ENCODE measurements at places on chromosomes 16 and 17.

- no peak for DNase-seq
Measured at GRCh38 chr16:81841722-81842121, 62.6 kb downstream of the PLCG2 start.

DNA sequence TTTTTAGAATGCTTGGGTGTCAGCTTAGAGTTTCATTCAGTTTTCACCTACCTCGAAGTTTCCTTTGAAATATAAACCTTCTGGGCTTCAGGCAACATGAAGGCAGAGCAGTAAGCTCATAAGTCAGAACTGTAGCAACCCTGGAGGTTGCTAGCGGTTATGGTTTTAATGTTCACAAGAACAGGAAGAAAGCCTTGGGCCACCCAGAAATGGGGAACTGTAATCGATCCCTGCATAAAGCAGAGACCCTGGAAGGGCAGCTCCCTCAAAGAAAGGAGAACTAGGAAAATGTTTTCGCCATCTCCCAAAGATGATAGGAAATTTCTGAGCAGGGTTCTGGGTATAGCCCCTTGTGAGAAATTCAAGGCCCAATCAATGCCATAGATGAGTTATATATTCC is 47.8 kb upstream of the RASL10B start:
- DNase-seq, result no peak

DNA sequence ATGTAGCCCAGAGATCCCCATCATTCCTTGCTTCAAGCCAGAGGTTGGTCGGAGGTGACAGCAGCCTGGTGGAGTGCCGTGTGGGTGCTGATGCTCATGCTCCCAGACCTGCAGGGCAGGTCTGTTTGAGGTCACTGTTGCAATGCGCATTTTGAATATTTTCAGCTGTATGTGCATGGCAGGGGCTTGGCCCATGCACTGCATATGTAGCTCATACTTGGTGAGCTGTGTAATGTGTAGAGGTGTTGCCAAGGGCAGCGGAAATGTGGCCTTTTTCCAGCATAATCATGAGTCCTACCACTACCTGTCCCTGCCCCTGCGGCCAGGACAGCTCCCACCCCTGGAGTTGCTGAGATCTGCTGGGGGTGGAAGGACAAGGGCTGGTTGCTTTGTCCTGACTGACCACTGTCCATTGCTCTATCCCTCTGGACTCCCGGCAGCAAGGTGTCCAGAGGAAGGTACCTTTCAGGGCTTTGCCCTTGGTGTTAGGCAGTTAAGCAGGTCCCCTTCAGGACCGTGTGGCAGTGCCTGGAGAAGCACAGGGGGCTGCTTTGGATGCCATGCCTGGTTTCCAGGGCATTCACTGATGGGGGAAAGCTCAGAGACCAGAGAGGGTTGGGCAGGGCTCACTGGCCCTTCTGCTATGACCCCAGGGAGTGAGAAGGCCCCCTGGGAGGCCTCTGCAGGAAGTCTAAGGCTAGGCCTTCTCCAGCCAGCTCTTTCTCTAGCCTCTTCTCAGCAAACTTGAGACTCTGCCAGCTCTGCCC is 215.2 kb downstream of the NTN1 start:
- no peak for DNase-seq

GRCh38 chr16:48384520-48385252 is 527 bp downstream of the SIAH1 start:
- peak; percentile 74 for DNase-seq

- peak; percentile 60 for DNase-seq
Measured at GRCh38 chr17:14019186-14019956, 49.9 kb upstream of the COX10 start.

GRCh38 chr16:49931916-49932315 is 76.0 kb upstream of the ZNF423 start:
- no peak for DNase-seq

GRCh38 chr17:73007407-73007806 is 85.1 kb downstream of the SLC39A11 start:
- no peak for DNase-seq

DNA sequence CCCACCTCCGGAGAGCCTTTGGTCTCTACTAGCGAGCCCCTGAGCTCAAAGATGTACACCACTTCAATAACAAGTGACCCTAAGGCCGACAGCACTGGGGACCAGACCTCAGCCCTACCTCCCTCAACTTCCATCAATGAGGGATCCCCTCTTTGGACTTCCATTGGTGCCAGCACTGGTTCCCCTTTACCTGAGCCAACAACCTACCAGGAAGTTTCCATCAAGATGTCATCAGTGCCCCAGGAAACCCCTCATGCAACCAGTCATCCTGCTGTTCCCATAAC is 702 bp downstream of the SPN start:
- DNase-seq, result no peak

DNA sequence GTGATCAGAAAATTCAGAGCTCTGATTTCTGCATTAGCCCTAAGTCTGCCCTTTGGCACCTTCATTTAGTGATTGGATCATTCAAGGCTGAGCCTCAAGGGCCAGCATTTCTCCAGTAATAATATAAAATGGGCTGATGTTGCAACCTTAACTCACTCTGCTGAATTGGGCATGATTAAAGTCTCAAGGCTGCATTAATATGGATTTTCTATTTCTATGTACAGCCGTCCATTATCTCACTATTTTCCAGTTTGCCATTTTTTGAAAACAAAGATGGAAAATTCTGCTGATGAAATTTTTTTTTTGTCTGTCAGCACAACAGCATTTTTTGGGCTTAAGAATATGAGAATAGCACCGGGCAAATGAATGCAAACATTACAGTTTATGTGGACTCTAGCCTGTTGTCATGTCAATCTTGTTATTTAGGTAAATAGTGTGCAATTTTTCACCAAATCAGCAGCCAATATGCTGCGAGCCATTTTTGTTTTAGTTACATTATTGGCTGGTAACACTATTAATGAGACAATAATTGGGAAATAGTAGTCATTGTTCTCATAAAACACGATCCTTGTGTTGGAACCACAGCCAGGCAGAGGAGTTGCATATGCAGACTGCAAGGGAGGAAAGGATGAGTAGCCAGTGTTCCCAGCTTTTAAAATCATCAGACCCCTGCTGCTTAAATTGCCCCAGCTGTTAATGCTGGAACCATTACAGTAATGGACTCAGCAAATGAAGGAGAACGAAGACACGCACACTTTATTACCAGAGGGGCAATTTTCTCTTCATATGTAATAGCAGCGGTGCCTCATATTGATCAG is 10.5 kb downstream of the FTO start:
- no peak for DNase-seq

GRCh38 chr16:74466872-74467271 is 45.6 kb upstream of the CLEC18B start:
- no peak for DNase-seq

DNA sequence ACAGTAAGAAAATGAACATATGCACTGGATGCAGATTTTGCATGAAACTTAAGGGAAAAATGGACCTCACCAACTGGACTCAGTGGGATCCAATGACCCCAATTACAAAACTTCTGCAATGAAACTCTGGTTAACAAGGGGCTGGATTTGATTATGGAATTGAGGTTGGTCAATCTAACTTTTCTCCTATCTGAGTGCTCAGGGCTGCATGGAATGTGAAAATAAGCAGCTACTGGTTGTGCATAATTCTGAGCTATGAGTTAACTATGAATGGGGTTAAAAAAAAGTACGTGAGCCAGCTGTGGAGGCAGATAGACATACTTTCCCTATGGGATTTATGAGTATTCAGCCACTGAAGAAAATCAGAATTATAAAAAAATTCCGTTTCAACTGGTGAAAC is 9.2 kb downstream of the FAM20A start:
- no peak for DNase-seq

- peak; percentile 95 for DNase-seq
Measured at GRCh38 chr17:2084766-2085647, 30.1 kb downstream of the HIC1 start.

GRCh38 chr16:81723098-81723723 is 55.9 kb upstream of the PLCG2 start:
- peak; percentile 64 for DNase-seq

DNA sequence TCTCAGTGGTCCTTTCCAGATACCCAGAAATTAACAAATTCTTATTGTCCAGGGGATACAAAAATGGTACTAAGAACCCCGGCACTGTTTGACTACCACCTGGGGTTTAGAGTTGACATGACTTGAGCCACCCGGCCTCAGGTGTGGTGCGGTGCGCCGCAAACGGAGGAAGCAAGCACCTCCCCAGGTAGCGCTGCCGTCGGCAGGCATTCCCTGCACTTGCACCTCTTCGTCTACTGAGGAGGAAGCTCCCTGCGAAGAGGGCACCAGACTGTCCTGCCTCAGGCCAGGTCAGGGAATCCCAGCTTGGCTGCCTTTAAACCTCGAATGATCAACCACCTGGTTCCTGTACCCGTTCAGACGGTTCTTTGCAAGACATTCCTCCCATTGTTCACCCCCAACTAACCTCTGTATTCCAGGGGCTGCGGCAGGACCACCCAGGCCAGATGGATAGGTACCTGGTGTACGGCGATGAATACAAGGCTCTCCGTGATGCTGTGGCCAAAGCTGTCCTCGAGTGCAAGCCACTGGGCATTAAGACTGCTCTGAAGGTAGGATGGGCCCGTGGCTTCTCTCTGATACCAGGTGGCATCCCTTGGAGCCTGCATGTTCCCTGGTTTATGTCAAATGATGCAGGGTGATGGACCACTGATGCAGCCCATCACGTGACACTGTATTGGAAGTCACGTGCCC is 40.8 kb upstream of the ENDOV start:
- DNase-seq, result no peak

- DNase-seq, result no peak
Measured at GRCh38 chr17:71068408-71068750, 899.0 kb downstream of the KCNJ2 start.

GRCh38 chr17:1375615-1376014 is 24.4 kb downstream of the YWHAE start:
- DNase-seq, result no peak

DNA sequence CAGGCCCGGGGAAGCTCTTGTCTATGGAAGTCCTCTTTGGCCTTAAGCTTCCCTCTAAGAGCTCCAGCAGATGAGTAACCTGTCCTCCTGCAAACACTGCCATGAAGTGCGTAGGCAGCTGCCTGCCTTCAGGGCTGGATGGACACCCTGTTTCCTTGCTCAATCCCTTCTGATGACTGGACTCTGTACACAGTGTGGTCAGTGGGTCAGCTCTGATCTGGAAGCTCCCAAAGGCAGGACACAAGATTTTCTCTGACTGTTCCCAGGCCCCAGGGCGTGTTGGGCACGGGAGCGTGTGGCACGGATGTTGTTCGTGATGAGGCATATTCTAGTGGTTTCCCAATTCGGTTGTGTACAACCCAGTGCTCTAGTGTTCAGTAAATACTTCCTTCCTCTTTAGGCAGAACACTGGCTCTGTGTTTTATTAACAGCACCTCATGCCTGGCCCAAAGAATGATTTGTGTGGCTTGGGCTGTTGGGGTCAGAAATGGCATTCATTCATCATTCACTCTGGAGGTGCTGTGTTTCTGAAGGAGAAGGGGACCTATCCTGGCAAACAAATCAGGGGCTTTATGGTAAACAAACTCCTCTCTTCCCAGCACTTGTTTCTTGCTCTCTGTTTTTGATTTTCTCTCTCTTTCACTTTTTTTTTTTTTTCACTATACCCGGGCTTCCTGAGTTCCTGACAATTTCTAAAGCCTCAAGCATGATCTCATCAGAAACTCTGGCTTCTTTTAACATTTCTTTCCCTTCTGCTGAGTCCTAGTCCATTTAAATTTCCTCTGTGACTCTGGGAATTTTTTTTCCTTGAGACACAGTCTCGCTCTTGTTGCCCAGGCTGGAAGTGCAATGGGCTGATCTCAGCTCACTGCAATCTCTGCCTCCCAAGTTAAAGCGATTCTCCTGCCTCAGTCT is 12.0 kb upstream of the RNF157 start:
- peak; percentile 99 for DNase-seq

DNA sequence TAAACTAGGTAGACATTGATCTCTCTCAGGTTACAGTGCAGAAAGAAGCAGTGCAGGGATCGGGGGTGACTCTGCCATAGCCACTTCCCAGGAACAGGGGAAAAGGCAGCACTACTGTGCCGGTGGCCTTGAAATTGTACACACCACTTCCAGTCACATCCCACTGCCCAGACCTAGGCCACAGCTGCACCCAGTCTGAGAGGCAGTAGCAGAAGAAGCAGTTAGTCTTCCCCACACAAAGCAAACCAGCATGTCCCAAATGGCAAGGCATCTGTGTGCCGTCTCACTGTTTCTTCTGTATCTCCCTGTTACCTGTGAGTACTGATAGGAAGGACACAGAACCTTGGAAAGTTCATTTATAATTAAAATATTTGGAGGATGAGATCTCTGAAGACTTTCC is 47.0 kb downstream of the TMC6 start:
- no peak for DNase-seq

- no peak for DNase-seq
Measured at GRCh38 chr16:800834-801511, 439 bp upstream of the GNG13 start.

GRCh38 chr17:76530095-76530723 is 7.3 kb downstream of the CYGB start:
- peak; percentile 84 for DNase-seq

DNA sequence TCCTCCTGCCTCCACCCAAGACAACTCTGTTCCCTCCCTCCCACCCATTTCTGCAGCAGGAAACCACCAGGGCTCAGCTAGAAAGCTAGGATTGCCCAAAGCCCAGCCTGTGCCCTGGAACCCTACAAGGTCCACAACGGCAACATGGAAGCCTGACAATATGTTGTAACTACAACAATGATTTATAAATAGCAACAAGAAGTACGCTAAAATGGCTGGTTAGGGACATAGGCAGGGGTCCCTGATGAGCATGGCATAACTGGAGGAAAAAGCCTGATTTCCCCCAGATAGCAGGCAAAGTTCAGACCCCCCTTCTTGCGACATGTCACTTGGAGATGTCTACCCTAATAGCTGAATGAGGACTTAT is 6.6 kb downstream of the ST3GAL2 start:
- no peak for DNase-seq

DNA sequence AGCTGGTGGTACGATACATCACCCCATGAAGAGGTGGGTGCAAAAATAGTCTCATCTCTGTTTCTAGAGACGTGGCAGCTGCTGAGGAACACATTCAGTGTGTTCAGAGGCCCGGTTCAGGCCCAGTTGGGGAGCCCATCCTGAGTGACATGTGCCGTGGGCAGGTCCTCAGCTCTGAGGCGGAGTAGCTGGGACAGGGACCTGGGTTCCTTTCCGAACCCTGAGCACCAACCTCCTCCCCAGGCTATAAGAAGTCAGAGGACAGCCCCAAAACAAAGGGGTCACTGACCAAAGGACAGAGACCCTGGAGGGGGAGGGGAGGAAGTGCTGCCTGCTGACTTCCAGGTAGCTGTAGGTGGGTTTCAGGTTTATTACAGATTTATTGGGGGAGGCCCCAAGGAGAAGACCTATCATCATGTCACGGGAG is 5.1 kb downstream of the LDHD start:
- no peak for DNase-seq

GRCh38 chr16:78851266-78851665 is 749.3 kb downstream of the MAF start:
- DNase-seq, result no peak
